ENCODE measurements at places on chromosomes 2 and 18.

GRCh38 chr2:27381577-27382181, 1.1 kb upstream of the ZNF513 start:
- DNase-seq: no peak

GRCh38 chr2:60119778-60120177, 433.7 kb downstream of the BCL11A start:
- DNase-seq: no peak

DNA sequence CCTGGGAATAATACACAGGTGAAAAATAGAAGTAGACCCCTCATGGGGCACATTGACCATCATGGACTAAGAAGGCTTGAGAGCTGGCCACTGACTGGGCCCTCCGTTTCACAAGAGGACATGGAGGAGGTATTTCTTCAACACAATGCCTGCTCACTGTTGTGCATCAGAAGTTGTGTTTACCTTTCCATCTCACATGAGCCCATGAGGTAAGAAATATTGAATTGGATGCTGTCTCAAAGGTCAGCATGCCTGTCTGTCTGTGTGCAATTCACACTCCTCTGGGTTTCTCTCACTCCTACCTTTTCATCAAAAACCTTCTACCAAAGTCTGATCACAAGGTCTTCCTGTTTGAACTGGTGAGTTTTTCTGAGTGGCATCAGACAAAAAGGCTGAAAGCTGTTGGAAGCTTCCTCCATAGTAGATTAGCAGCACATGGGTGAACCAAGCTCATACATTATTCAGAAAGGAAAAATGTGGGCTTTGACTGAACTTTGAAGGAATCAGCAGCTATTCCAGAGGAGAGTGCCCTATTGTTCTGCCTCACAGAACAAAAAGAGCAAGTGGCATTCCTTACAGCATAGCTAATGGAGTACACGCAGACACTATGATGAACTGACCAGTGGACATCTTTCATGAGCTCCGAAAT, 143.2 kb upstream of the RND3 start:
- DNase-seq: no peak

DNA sequence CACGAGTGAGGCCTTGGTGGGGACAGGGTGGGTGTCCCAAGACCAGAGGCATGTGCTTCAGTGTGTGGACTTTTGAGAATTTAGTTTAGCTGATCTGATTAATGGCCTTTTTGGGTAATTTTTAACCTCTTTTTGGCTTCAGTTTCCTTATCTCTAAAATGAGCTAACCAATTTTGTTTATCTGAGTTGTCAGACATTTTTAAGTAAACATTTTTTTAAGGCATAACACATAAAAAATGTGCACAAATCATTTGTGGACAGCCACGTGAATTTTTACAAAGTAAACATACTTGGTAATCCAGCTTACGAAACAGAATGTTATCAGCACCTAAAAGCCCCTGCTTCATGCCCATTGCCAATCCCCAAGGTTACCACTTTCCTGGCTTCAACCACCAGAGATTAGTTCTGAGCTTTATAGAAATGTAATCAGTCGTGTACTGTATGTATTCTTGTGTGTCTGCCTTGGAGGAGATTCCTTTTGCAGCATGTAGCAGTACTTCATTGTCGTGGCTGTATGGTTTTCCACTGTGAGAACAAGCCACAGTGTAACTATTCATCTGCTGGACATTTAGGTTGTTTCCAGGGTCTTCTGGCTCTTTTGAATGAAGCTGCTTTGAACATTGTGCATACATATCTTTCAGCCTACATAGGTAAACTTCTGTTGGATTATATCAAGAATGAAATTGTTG, 8.4 kb upstream of the INO80C start:
- DNase-seq: no peak

Measured in stimulated activated naive CD8-positive, alpha-beta T cell treated with anti-CD3 and anti-CD28 coated beads, Interleukin-15, Interleukin-2, amounts not matched to agents 100 U/mL and 50 U/mL, for 24 hours (primary cell).